CD4-positive, alpha-beta memory T cell (primary cell): ENCODE measurements at places on chromosomes 16 and 17.
A peak's percentile ranks its signal among the peaks of the same experiment; 100 is the strongest.

DNA sequence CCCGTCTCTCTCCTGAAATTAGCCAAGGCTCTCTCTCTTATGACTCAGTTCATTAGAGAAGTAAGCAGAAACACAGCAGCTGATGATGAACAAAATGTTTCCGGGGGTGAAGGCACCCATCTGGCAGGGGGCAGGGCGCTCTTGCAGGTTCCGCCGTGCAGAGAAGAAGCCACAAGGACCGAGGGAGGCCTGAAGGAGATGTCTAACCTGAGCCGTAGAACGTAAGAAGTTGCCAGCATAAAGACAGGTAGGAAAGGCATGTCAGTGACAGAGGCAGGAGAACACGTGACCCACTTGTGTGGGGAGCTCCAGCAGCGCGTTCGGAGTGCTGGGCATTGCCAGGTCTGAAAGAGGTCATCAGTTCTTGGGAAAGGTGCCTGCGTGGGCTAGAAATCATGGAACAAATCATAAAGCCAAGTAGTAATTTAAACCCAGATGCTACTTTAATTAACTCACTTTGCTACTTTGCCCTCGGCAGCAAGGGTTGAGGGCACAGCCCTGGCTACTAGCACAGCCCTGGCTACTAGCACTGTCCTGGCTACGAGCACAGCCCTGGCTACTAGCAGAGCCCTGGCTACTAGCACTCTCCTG, 198.6 kb downstream of the RPTOR start:
- no peak overlapping the region for H3K27ac ChIP-seq
- H3K27me3 ChIP-seq = no peaks in the 10 kb centered on the region
- H3K4me3 ChIP-seq = no peak overlapping the region
- H3K36me3 ChIP-seq = peaks cover 7% of the 10 kb centered on the region
- peak; percentile 46 for DNase-seq

DNA sequence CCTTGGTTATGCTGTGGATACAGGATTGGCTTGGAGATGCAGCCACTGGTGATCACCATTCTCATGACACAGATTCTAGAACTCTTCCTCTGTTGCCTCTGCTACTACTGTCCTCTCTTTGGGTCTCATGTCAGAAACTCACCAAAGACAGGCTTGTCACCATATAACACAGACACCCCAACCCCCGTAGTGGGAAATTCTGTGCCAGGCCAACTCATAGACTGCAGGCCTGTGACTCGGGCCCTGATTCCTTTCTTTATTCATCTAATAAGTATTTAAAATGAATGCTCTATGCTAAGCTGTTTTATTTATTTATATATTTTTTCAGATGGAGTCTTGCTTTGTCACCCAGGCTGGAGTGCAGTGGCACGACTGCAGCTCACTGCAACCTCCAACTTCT, 9.5 kb downstream of the CYB5D2 start:
- H3K27ac ChIP-seq = no peak overlapping the region
- no peaks in the 10 kb centered on the region for H3K4me1 ChIP-seq
- no peak for DNase-seq
- peaks cover 10% of the 10 kb centered on the region for H3K36me3 ChIP-seq

GRCh38 chr16:65373097-65373496, 251.2 kb upstream of the CDH11 start:
- no peak overlapping the region for H3K4me3 ChIP-seq
- DNase-seq = no peak
- no peaks in the 10 kb centered on the region for H3K27me3 ChIP-seq
- H3K4me1 ChIP-seq = no peaks in the 10 kb centered on the region
- no peak overlapping the region for H3K27ac ChIP-seq

GRCh38 chr16:87658564-87659225, 56.4 kb downstream of the JPH3 start:
- H3K4me1 ChIP-seq = no peaks in the 10 kb centered on the region
- no peaks in the 10 kb centered on the region for H3K36me3 ChIP-seq
- H3K27ac ChIP-seq = no peak overlapping the region
- no peaks in the 10 kb centered on the region for H3K27me3 ChIP-seq
- DNase-seq = no peak
- H3K4me3 ChIP-seq = no peak overlapping the region
